Immature natural killer cell (primary cell): ENCODE measurements at places on chromosomes 5 and 9. TPM values are rescaled to one million over a fixed set of nuclear protein-coding genes. Genes with fewer than 3 reads are reported as not detected.

- no peak for DNase-seq
Observed at GRCh38 chr5:168591302-168592013, 12.3 kb upstream of the PANK3 start.

DNA sequence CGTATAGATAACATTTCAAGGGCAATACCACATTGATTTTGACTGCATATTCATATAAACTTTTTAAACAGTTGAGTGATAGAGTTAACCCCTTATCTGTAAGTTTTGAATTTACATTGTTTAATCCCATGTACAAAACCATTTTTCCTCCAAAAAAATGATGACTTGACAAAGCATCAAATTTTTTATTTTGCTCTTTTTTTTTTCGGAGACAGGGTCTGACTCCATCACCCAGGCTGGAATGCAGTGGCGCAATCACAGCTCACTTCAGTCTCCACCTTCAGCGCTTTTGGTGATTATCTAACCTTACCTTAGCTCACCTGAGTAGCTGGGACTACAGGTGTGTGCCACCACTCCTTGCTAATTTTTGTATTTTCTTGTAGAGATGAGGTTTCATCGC, 1670.1 kb upstream of the CDH9 start:
- no peak for DNase-seq

GRCh38 chr5:39021413-39021812, 52.8 kb downstream of the RICTOR start:
- no peak for DNase-seq

GRCh38 chr5:52961274-52961681, 27.9 kb upstream of the ITGA2 start:
- DNase-seq: no peak

GRCh38 chr5:103373597-103374472, 115.3 kb downstream of the MACIR start:
- DNase-seq: no peak

DNA sequence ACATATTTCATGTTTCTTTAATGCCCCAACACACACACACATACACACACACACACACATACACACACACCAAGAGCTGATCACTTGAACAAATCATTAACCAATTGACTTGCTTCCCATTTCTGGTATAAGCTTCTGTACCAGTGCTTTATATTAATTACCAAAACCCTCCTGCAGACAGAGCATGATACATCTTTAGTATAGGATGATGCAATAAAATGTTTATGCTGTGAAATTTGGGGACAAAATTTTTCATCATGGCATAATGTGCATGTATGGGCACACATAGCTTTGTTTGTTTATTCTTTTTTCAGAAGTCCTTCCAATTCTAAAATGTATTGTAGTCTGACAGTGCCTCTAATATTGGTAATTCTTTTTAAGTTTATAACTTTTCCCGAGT, 34.5 kb downstream of the SLC1A3 start:
- no peak for DNase-seq

GRCh38 chr9:38626006-38626405, 5.6 kb upstream of the ANKRD18A start:
- no peak for DNase-seq

- DNase-seq: no peak
Observed at GRCh38 chr5:180139731-180140055, 68.1 kb upstream of the RNF130 start.

DNA sequence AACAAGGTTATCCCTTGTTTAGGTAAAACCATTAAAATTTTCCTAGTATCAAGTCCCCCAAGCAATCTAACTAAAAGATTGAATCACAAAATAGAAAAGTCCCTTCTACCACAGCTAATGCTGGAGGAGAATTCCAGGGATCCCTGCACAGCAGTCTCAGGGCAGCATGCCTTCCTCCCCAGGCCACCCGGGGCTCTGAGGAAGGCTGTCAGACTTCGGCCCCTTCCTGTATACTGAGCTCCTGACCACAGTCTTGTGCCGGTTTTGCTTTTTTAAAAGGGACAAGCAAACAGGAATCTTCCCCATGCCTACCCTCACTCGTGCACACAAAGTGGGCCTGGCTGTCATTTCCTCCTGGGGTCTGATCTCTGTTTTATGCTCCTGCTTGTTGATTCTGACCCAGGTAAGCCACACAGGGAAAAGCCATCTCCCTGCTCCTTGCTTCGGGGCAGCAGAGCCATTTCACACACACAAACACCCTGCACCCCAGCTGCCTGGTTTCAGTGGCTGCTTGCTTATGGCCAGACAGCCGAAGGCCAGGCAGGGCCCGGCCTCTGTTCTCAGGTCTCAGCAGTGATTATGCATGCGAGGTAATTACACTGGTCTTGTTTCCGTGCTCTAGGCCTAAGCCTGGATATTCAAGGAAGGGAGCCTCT, 211.9 kb downstream of the NXNL2 start:
- no peak for DNase-seq

ZNF366 gene
- polyA plus RNA-seq: 0.62 TPM

GRCh38 chr5:150765011-150765798, 6.4 kb upstream of the DCTN4 start:
- DNase-seq: no peak

GRCh38 chr5:43255704-43256103, 57.5 kb downstream of the HMGCS1 start:
- DNase-seq: no peak

DNA sequence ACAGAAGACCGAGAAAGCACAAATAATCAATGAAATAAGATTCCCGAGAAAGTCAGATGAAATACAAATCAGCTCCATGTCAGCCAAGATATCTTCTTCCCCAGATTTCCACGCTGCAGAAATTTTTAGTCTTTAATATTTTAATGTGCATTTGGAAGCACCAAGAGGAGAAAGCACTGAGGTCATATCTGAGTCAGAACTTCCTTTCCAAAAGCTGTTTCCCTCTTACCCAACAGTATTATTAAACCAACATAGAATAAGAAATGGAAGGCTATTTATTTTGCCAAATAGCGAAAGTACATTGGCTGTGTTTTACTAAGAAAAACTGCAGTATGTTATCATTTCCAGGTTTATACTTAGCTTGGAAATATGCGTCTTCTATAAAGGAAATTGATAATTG, 772.1 kb upstream of the CDH9 start:
- no peak for DNase-seq

- no peak for DNase-seq
Observed at GRCh38 chr9:133874060-133874657, 118.0 kb downstream of the VAV2 start.

GRCh38 chr9:86176468-86176867, 77.1 kb upstream of the GOLM1 start:
- DNase-seq: no peak

- DNase-seq: no peak
Observed at GRCh38 chr9:83138422-83139135, 75.6 kb upstream of the RASEF start.

DNA sequence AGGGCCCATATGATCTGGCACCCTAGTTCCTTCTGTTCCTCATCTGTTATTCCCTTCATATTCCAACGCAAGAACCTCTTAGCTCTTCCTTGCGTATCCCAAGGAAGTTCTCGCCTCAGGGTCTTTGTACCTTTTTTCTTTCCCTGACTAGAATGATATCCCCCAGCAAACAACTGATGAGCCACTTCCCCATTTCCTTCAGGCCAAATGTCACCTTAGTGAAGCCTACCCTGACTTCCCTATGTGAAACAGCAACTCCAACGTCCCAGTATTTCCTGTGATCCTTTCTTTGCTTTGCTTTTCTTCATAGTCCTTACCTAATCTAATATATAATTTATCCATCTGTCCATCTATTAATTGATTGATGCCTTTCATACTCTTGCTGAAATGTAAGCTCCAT, 47.9 kb downstream of the ERCC8 start:
- DNase-seq: no peak

PHF24 gene
- not detected for polyA plus RNA-seq

GRCh38 chr5:117590944-117591343, 1016.3 kb upstream of the SEMA6A start:
- no peak for DNase-seq

DNA sequence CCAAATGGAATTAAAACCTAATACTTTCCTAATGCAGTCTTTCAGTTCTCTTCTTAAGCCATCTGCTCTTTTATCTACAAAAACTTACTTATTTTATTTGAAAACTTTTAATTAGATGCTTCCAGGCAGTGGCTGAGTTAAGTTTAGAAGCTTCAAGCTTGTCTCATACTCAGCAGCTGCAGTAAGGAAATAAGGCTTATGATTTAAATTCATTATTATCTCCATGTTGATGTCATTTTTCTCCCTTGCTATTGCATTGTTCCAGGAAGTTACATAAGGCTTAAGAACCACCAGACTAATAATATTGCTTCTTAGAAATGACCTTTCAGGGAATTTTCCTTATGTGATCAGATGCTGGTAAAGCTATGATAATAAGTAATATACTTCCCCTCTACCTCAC, 119.6 kb downstream of the PPP2R2B start:
- no peak for DNase-seq

- DNase-seq: no peak
Observed at GRCh38 chr5:153974813-153975163, 63.9 kb downstream of the FAM114A2 start.

DNAH5 gene
- not detected for polyA plus RNA-seq

DNA sequence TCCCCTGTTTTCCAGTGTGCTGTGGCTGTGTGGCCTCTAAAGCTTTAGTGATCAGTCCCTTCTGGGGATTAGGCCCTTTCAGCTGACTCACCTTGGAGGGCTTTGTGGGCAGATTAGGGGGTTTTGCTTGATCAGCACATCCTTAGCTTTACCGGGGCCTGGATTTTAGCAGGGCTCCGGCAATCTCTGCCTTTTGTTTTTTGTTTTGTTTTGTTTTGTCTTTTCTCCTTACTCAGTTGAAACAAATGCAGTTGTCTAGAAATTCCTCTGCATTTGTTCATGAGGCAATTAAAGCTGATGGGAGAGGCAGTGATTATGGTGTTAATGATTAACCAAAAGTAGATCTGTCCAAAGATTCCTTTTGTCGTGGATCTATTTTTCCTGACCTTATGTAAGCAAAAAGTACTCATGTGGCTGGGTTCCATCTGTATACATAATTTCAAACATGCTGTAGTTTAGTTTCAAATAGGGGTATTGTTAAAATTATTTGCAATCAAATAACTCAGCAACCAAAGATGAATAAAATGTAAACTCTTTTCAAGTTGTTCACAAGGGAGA, 5.2 kb upstream of the TDRD7 start:
- DNase-seq: no peak

DNAI1 gene
- not detected for polyA plus RNA-seq

ADCY2 gene
- not detected for polyA plus RNA-seq

- DNase-seq: no peak
Observed at GRCh38 chr5:150596826-150597225, 43.6 kb upstream of the SYNPO start.

CAST gene
- polyA plus RNA-seq: 24.0 TPM

- no peak for DNase-seq
Observed at GRCh38 chr5:114070093-114070722, 291.7 kb upstream of the KCNN2 start.

GRCh38 chr5:120532835-120533234, 68.7 kb downstream of the PRR16 start:
- DNase-seq: no peak

- no peak for DNase-seq
Observed at GRCh38 chr5:53323943-53324642, 156.3 kb upstream of the FST start.

WDR36 gene
- polyA plus RNA-seq: 25.7 TPM

- no peak for DNase-seq
Observed at GRCh38 chr9:91720313-91720712, 229.7 kb downstream of the ROR2 start.

GRCh38 chr9:69324549-69325401, at the start of gene ENTREP1:
Gene ENTREP1, plus strand, starts transcription at chr9:69325215. Its CDS starts 95 bp downstream, at chr9:69325310.
- DNase-seq: no peak
